ENCODE measurements at places on chromosomes 5 and 9.

DNA sequence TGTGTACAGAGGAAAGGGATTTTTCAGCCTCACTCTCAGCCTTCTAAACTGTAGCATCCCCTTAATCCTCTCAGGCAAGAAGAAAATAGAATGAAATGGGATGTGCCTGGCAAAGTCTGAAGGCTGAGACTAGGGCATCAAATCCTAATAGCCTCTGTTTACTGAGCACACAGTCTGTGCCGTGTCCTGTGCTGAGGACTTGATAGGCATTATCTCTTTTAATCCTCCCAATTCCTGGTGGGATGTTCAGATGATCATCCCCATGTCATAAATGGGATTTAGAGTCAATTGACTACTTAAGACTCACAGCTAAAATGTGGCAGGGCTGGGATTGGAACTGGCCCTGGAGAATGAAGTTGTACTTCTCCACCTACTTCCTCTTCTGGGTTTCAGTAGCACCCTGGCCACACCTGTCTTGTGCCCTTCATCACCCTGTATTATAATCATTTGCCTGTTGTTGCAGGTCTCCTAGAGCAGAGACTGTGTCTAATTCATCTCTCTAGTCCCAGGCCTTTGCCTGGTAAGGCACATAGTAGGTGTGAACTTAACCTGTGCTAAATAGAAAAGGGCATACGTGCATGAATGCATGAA lies 81.0 kb downstream of the WWC1 start:
- DNase-seq: no peak

DNA sequence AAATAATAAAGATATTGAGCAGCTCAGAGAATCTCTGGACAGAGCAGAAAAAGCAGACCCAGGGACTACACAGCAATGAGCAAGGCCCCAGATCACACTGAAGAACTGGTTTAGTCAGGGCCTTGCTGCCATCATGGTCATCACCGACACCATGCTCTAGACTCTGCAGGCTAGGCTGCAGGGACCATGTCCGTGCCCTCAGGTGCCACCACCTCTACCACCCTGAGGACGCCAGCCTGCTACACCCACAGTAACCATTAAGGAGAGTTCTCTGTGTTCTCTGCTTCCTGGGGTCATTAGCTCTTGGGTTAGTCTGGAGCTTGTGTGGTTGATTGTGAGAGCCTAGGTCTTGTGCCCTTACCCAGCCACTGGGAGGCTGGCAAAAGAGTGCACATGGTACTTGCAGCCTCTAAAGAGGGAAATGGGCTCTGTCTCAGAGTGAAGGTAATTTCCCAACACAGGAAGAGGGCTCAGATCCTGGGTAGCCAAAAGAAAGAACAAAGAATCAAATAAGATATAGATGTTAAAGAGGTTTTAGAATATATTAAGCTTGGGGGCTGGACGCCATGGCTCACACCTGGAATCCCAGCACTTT lies 31.9 kb upstream of the JADE2 start:
- DNase-seq: no peak

DNA sequence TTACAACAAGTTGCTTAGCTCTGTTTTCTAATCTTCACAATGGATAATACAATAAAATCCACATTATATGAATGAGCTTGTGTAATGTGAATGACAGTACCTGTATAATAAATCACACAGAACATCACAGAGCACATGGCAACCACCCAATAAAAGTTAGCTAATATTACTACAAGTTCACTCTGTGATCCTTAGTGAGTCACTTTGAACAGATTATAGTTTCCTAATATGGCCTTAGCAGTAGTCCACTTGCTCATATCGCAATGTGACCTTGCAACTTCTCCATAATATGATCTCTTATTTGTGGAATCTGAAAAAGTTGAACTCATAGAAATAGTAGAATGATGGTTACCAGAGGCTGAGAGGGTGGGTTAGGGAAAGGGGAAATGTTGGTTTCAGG lies 361.3 kb downstream of the PTPRD start:
- DNase-seq: no peak

DNA sequence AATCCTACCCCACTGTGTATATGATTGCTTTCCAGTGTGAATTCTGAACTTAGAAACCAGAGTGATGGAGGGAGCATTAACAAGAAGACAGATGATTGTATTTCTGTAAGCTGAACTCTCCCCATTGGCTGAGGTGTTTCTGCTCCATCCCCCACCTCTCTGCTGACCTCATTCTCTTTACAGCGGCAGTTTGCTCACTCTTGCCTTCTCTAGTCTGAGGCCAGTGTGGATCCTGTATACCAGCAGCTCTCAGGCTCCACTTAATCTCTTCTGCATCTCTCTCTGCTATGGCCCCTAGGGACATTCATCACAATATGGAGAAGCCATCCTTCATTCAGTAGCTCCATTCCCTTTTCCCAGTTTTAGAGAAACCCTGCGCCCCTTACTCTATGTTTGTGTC lies 358.8 kb downstream of the MAN2A1 start:
- DNase-seq: no peak

DNA sequence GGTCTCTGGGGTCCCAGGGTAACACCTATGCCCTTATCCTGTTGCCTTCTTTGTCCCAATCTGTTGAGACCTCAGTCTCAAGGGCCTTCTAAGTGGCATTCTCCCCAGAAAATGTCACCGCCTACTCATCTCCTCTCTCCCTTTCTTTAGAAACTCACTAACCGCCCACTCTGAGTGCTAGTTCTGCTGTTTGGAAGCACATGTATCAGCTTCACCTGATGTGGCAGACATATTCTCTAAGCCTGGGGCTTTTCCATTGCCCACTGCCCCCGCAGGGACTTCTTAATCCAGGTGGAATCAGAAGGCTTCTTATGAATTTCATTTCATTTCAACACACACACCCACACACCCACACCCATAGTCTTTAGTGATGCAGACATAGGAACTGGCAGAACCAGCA lies 165.1 kb downstream of the ASTN2 start:
- no peak for DNase-seq

DNA sequence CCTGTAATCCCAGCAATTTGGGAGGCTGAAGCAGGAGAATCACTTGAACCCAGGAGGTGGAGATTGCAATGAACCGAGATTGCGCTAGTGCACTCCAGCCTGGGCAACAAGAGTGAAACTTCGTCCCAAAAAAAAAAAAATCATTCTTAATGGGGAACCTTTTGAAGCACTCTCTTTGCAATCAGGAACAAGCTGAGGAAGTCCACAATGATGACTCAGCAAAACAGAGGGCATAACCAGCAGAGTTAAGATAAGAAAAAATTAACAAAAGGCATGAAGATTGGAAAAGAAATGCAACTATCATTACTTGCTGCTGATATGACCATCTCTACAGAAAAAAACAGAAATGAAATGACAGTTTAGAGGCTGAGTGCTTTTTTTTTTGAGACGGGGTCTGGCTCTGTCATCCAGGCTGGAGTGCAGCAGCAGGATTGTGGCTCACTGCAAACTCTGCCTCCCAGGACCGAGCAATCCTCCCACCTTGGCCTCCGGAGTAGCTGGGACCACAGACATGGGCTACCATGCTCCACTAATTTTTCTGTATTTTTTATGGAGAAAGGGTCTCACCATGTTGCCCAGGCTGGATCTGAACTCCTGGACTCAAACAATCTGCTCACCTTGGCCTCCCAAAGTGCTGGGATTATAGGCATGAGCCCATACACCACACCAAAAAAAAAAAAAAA lies 88.0 kb downstream of the FNBP1 start:
- no peak for DNase-seq

DNA sequence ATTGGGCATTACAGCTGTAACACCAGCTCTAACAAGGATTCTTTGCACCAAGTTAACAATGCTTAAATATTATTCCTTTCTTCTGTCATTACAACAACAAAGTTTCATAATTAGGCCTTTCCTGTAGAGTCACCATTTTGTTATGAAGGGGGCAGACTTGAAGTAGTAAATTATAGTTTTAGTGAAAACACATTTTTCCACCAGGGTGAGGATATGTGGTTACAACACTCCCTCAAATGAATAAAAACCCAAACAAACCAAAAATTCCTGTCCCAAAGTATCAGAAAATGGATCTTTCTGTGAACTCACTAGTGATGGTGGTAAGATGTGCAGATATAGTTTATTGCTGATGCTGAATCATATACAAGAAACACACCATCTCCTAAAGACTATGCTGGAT lies 250.5 kb upstream of the TUT7 start:
- no peak for DNase-seq

- no peak for DNase-seq
These were observed 22.2 kb upstream of the SLC9A3 start for GRCh38 chr5:546376-546908.

- DNase-seq: no peak
These were observed 8.4 kb downstream of the GFI1B start for GRCh38 chr9:132986640-132987620.

GRCh38 chr5:116320486-116320885 lies 235.7 kb downstream of the COMMD10 start:
- no peak for DNase-seq

GRCh38 chr9:38061326-38061977 lies 7.6 kb downstream of the SHB start:
- no peak for DNase-seq

DNA sequence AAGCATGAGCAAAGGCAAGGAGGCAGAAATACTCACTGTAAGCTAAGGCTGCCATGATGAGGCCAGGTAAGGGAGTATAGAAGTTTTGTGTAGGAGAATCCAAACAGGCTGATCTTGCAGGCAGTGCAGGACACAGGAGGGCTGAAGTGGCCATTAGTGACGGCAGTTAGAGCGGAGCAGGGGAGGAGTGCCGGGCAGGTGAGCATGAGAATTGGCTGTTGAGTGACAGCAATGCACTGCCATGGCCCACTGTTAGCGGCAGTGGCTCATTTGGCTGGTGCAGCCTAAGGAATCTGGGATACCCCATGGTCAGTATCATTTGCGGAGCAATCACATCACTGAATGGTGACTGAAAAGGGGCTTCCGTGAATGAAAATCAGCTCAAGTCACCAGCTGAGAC lies 22.8 kb downstream of the RGS3 start:
- no peak for DNase-seq

DNA sequence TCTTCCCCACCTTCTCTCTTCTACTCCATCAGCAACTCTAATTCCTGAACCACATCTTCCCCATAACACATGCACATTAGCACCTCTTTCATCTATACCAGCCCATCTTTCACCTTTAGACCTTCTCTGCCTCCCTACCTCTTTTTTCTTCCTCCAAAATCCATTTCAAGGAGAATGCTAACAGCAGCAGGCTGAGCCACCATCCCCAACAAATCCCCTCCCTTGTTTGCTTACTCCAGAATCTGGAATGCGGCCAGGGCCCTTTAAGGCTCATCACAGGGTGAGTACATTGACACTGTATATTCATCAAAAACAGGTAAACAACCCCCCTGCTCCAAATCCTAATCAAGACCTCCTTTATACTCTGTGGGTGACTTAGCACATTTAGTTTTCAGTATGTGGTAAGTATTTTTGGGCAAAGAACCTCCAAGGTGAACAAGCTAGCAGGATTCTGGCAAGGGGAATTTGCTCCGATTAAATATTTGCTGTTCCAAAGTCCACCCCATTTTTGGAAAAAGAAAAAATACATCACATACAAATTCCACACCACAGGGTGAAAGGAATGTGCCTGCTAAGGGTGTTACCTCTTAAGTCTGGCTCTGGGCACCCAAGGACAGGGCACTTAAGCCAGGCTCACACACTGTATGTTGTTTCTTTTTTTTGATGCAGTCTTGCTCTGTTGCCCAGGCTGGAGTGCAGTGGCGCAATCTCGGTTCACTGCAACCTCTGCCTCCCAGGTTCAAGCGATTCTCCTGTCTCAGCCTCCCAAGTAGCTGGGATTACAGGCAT lies 71.4 kb downstream of the SERINC5 start:
- no peak for DNase-seq

DNA sequence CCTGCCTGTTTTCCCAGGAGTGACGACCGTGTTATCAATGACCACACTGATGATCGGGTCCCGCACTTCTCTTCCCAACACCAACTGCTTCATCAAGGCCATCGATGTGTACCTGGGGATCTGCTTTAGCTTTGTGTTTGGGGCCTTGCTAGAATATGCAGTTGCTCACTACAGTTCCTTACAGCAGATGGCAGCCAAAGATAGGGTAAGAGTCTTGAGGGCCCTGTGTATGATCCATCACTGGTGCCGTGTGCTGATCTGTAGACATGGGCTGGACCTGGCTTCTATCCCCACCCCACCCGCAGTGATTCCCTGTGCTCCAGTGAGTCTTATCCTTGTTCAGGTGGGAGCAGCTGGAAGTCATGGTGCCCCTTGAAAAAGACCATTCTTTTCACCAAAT lies 26.0 kb downstream of the GABRP start:
- no peak for DNase-seq

GRCh38 chr9:128805661-128806060 lies 12.6 kb upstream of the ENDOG start:
- no peak for DNase-seq

GRCh38 chr5:173781432-173781815 lies 106.7 kb upstream of the CPEB4 start:
- DNase-seq: no peak

DNA sequence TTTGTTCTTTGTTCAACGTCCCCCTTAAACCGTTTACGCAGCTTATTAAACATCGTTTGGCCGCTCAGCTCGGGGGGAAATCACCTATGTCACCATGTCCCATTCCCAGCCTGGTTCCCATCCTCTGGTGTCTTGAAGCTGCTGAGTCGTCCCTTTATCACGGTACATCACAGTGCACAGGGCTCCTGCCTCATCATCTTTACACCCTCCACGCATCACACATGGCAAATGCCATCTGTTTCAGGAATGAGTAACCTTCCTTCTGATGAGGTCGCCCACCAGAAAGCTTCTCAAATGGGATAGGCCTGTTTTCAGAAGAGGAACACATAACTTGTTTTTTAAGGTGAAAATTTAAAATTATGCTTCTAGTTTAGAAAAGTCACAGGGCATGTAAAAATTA lies 7.9 kb upstream of the LHX6 start:
- DNase-seq: no peak

GRCh38 chr5:169862391-169862811 lies 117.9 kb downstream of the INSYN2B start:
- DNase-seq: no peak

GRCh38 chr9:135739271-135740220 lies 37.6 kb downstream of the KCNT1 start:
- no peak for DNase-seq

DNA sequence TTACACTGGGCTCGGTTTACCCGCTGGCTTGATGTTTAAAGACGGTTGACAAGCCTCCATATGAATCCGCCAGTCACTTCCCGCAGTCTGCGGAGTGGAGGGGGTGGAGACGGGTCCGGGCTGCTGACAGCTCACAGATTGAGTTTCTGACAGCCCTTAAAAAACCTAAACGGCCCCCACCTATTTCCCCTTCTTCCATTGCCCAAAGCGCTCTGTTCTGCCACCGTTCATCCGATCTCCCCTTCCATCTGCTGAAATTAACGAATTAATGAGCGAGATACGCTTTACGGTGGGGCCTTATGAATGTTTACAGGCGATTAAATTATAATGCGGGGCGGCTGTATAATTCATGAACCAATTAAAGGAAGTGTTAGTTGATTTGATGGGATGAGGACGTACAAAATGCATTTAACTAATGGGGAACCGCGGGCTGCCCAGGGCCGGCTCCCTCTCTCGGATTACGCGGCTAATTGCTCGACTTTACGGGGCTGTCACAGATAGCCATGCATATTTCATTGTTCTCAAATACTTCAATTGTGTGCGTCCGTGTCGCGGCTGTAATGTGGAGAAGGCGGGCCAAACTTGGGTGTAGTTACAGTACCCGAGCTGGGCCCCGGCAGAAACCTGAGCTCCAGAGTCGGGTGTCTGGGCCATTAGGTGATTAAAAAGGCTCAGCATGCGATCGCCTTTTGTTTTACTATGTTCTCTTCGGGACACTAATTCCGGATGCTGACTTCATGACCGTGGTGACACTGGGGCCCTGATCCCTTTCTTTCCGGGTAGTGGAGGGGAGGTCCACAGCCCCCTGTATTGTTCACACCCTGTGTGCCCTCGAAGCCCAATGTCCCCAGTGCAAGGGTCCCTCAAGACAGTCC lies 74.9 kb downstream of the GTF3C4 start:
- peak; percentile 27 for DNase-seq

Measured in activated CD4-positive, alpha-beta T cell treated with anti-CD3 and anti-CD28 coated beads for 48 hours (primary cell).